A549 treated with AZD2906 at 1 μM for 4 hours (cell line): ENCODE measurements at places on chromosomes 1 and 21. TPM values are rescaled to one million over a fixed set of nuclear protein-coding genes. Genes with fewer than 3 reads are reported as not detected.

LIN28A gene
- 0.02 TPM in 1 of 5 replicates, not detected in the others for total RNA-seq

SLC35A3 gene
- 7.3 to 12.2 TPM (median 10.9 TPM) in 5 replicates for total RNA-seq

LAMB3 gene
- 18.5 to 23.0 TPM (median 20.3 TPM) in 5 replicates for total RNA-seq

SOX13 gene
- 19.7 to 24.6 TPM (median 23.9 TPM) in 5 replicates for total RNA-seq

CEP170 gene
- 19.2 to 33.4 TPM (median 23.6 TPM) in 5 replicates for total RNA-seq
